ENCODE measurements at places on chromosomes 3 and 15. TPM values are rescaled to one million over a fixed set of nuclear protein-coding genes. Genes with fewer than 3 reads are reported as not detected.

Gene SCAP
- 58.0 TPM for polyA plus RNA-seq

Gene KLHL40
- polyA plus RNA-seq: not detected

Gene GOLGA8O
- polyA plus RNA-seq: not detected

Gene CHDH
- 0.17 TPM for polyA plus RNA-seq

Gene CCR8
- not detected for polyA plus RNA-seq

Gene GP9
- not detected for polyA plus RNA-seq

Gene ANKDD1A
- 7.0 TPM for polyA plus RNA-seq

Measured in neural cell (in vitro differentiated cells).